ENCODE measurements at places on chromosomes 13 and 19.

GRCh38 chr19:41624515-41624914 lies 2.4 kb downstream of the CEACAM4 start:
- no peak for DNase-seq

GRCh38 chr13:33612641-33613638 lies 205.0 kb upstream of the RFC3 start:
- no peak for DNase-seq

DNA sequence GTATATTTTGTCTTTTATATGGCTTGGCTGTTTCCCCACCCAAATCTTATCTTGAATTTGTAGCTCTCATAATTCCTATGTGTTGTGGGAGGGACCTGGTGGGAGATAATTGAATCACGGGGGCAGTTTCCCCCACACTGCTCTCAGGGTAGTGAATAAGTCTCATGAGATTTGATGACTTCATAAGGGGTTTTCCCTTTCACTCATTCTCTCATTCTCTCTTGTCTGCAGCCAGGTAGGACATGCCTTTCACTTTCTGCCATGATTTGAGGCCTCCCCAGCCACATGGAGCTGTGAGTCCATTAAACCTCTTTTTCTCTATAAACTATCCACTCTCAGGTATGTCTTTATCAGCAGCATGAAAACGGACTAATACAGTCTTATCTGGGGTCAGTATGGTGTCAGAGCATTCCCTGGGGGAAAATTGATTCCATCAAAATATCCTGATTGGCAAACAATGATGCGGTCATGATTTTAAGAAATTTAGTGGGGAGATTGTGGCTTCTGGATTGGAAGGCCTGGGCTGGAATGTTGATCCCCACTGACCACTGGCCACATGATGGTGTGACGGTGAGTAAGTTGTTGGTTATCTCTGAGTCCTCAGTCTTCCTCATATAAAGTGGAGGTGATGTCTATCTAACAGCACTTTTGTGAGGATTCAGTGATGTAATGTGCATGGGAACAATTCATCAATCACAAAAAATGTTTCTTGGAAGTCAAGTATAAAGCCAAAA lies 27.5 kb upstream of the ANKRD10 start:
- DNase-seq, result no peak

GRCh38 chr13:113224486-113224885 lies 15.1 kb downstream of the CUL4A start:
- no peak for DNase-seq

- no peak for DNase-seq
Measured at GRCh38 chr13:112132142-112132541, 65.2 kb downstream of the SOX1 start.

DNA sequence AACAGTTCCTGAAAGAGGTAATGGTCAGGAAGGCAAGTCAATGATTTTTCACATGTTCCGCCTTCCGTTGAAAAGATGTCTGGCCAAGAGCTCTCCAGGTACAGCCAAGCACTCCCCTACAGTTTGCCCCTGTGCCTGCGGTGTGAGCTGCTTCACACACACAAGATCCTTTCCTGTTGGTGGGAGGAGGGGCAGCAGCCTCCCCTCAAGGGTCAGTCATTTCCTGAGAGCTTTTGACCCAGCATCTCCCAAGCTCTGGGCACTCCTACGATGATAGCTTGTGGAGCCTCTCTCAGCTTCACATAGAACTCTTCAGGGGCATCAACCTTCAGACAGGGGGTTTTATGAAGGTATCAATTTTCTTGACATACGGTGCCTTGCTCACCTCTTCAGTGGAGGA lies 86.9 kb downstream of the DOCK9 start:
- DNase-seq, result no peak

- DNase-seq, result no peak
Measured at GRCh38 chr13:47932950-47933923, 67.8 kb downstream of the SUCLA2 start.

- DNase-seq, result no peak
Measured at GRCh38 chr13:93953841-93954240, 525.6 kb downstream of the DCT start.

DNA sequence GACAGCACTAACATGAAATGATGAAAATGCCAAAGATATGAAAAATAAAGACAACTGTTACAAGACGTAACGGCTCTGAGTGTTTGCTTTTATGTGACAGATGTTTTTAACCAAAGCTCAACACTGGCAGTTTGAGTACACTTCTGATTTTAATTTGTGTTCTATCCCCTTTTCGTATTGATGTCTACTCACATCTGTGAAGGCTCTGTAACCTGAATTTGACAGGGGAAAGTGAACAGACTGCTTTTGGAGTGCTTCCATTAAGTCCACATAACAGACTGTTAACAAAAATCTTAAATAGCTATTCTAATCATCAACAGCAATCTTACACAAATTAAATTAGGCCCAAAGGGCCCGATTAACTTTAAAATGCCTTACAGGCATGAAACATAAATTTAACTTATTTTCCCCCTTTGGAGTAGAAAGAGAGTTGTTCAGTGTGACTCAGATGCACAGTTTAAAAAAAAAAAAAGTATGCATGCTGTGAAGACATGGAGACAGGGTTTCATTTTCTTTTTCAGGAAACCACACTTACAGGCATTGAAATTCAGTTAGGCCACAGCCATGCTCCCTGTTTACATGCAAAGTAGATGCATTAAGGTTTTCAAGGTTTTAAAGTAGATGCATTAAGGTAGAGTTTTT lies 16.3 kb upstream of the RNASEH2B start:
- DNase-seq, result no peak

GRCh38 chr19:41616792-41617621 lies 9.9 kb downstream of the CEACAM4 start:
- DNase-seq, result no peak

DNA sequence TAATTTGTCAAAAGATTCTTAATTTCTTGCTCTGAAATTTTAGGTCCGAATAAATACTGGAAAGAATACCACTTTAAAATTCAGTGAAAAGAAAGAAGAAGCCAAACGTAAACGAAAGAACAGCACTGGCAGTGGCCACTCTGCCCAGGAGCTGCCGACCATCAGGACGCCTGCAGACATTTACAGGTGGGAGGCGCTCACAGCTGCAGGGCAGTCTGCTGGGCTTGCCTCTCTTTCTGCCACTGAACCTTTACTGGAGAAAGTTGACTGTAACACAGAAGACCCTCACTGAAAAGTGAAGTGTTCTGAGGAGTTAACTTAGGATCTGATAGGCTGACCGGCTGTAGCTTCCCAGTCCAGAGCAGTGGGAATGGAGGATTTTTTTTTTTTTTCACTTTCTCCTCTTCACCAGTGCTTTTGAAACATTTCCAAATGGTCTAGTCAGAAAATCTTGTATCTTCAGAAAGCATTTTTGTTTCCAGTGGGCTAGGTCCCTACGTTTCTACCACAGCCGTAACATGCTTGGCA lies 69.1 kb downstream of the URI1 start:
- DNase-seq, result no peak

GRCh38 chr13:31063772-31064171 lies 97.9 kb downstream of the HSPH1 start:
- DNase-seq, result no peak

GRCh38 chr13:38898481-38898880 lies 92.2 kb downstream of the STOML3 start:
- no peak for DNase-seq

GRCh38 chr19:3357271-3357991 lies 9.0 kb upstream of the NFIC start:
- DNase-seq, result peak; percentile 53

DNA sequence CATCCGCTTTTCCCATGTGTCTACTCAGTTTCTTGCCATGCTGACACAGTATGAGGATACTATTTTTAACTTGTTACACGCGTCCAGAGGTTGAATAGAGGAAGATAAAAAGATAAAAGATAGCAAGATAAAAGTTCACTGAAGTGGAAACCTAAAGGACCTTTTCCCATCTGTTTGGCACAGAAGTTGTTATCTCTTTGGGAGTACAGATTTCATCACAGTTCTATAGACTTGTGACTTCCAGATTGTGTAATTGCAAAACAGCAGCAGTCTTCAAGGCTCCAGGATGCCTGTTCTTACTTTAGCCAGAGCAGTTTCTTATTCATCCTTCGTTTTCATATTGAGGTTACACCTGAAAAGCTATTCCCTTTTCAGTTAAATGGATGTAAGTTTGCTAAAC lies 369.2 kb downstream of the GPC5 start:
- no peak for DNase-seq

DNA sequence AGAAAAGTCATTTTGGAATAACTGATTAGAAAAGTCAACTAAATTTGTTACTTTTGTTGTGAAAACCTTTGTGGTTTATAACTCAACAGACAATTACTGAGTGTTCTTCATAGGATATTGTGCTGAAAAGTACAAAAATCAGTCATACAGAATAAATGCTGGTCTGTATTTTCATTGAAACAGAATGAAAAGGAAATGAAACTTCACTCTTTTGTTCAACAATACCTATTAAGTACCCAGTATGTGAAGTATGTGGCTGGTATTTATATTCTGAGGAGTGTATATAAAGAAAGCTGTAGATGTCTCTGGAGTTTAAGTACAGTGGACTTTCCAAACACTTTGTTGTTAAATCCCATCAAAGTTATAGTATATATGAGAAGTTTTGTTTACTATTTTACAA lies 828.4 kb upstream of the ATXN8OS start:
- DNase-seq, result no peak

GRCh38 chr19:29287061-29287460 lies 74.1 kb upstream of the UQCRFS1 start:
- no peak for DNase-seq

- DNase-seq, result no peak
Measured at GRCh38 chr19:13428352-13428751, 77.9 kb downstream of the CACNA1A start.

DNA sequence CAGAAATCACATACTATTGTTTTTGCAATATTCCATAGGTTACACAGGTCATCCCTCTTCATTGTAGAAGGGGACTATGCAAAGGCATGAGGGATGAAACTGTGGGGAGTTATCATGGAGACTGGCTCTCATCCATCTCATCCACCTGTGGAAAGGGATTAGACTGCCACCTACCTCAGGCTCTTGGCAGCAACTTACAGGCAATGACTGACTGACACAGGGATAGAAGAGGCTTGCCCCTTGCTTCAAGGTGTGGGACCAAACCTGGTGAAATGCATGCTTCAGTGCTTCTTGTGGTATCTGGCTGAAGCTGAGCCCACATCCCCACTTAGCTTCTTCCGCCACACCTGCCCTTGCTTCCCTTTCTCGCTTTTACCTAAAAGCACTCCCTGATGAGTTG lies 341.3 kb downstream of the GPC5 start:
- DNase-seq, result no peak

- no peak for DNase-seq
Measured at GRCh38 chr13:42815681-42816080, 34.3 kb downstream of the FAM216B start.

DNA sequence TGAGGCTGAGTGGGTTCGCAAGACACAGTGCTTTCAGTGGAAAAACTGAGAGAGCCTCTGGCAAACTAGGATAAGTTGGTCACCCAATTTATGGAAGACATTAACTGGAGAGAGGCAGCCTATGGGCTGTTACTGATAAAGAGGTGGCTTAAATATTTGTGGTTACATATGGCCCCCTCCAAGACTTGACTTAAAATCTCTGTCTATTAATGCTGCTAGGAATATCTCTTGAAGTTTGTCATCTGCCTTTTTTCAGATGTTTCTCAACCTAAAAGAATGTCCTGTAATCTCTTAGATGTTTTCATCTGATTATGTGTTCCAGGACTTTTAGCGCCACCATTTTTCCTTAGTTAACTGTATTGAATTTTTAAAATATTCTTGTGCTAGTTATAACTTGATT lies 54.6 kb downstream of the NAA16 start:
- no peak for DNase-seq

DNA sequence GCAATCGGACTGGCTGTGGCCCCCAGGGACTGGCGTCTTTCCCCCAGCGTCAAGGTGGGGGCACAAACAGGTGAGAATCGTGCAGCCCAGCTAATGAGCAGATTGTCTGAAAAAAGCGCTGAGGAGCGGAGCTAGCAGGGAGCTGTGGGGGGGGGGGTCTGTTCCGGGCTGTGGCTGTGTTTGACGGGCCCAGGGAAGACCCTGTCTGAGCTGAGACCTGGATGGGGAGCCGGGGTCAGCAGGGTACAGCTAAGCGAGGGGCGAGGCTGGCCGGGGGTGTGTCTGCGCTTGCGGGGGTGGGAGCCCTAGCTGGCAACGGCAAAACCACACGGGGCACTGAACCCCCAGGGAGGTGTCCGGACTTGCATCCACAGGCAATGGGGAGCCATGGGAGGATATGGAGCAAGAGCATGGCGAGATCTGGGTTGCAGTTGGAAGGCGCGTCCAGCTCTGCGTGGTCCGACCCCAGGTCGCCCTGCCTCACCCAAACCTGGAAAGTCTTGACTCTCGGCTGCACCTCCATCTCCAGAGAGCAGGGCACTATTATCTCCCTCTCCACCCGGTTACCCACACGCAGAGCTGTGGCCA lies 4.6 kb downstream of the LINGO3 start:
- DNase-seq, result no peak

DNA sequence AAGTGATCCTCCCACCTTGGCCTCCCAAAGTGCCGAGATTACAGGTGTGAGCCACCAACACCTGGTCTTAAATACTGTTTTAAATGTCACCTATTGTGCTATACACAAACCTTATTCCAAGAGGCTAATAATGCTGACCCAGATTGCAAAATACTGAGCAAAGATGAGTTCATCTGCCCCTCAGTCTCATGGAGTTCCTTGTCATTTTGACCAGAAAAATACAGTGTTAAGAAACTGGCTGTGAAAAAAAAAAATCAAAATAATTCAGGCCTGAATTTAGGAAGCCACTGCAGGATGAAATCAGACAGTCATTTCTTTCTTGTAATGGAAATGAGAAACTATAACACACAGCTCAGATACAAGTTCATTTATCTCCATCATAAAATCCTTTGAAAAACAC lies 59.9 kb downstream of the TBC1D4 start:
- DNase-seq, result no peak

GRCh38 chr19:51441410-51442390 lies 16.6 kb downstream of the SIGLEC8 start:
- DNase-seq, result peak; percentile 77

Measured in effector memory CD8-positive, alpha-beta T cell (primary cell).